Left renal pelvis (tissue), 4 donors: ENCODE measurements at places on chromosomes 16 and 17. TPM values are rescaled to one million over a fixed set of nuclear protein-coding genes. Genes with fewer than 3 reads are reported as not detected.

DNA sequence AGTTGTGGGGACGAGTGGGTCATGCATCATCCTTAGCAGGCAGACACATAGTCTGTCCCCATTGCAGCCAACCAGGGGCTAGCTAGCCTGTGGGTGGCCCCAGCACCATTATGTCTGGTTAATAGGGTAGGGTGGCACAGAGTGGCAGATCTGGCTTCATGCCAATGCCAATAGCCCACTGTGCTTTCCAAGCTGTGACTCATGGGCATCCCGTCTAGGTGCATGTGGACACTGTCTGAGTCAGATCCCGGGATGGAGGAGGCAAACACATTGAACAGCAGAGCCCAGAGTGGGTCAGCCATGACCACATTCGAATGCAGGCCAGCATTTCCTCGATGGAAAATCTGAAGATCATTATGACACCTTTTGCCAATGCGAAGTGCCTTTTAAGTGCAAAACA, 2.5 kb downstream of the HS3ST2 start:
- no peak for DNase-seq

The PAGR1 gene
- 30.7 TPM for polyA plus RNA-seq

The NAT9 gene
- polyA plus RNA-seq = 57.4 TPM

- no peak for DNase-seq
These were observed 211.0 kb downstream of the MAP2K6 start for GRCh38 chr17:69625474-69625873.

The ANKS4B gene
- polyA plus RNA-seq = 3.1 TPM

- DNase-seq = no peak
These were observed 34.4 kb upstream of the MNT start for GRCh38 chr17:2435181-2435741.

The TBC1D3I gene
- not detected for polyA plus RNA-seq

DNA sequence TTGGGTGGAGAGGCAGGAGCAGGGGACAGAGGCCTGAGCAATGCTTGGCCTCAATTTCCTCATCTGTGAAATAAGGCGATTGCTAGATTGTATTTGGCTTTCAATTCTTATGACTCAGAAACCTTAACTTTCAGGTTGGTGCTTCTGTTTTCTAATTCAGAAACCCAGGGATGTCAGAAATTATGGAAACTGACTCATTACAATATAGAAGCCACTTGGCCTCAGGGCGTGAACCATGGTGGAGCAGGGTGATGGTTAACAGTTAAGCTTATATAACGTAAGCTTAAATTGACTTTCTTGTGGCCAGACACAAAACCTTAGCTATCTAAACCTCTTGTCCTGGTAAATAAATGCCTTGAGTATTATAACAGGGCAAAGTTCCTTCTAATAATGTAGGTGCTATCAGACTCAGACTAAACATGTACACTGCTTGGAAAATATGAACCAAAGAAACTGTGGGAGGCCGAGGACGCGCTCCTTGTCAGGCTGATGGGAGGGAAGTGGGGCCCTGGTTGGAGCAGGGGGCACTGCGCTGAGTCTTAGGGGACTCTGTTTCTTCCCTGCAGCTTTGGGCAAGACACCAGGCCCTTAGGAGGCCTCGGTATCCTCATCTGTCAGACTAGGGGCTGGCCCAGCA, 17.1 kb upstream of the SREBF1 start:
- no peak for DNase-seq

DNA sequence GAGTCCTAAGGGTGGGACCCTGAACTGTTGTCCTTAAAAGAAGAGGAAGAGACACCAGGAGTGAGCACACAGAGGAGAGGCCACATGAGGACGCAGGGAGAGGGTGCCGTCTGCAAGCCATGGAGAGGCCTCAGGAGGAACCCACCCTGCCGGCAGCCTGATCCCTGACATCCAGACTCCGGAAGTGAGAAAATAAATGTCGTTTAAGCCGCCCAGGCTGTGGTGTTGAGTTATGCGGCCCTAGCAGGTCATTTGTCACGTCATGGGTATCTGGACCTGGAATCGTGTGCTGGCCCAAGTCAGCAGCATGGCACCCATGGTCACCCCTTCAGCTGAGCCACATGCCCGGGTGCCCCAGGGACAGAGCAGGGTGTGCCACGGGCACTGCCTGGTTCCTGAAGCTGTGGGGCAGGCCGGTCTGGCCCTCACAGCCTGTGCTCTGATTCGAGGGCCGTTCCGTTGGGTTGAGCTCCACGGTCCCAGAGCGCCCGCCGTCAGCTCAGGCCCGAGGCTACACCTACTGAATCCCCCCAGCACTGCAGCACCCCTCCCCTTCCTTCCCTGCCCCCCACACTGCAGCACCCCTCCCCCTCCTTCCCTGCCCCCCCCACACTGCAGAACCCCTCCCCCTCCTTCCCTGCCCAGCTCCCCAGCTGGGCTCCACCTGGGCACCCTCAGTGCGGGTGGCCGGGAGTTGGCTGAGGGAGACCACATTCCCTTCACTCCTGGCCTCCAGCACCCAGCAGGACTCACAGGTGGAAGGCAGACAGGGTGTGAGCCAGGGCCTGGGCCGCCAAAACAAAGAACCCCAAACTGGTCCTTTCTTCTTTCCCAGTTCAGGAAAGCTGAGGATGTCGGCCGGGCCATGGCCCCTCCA, 2.7 kb upstream of the CCDC57 start:
- DNase-seq = no peak

DNA sequence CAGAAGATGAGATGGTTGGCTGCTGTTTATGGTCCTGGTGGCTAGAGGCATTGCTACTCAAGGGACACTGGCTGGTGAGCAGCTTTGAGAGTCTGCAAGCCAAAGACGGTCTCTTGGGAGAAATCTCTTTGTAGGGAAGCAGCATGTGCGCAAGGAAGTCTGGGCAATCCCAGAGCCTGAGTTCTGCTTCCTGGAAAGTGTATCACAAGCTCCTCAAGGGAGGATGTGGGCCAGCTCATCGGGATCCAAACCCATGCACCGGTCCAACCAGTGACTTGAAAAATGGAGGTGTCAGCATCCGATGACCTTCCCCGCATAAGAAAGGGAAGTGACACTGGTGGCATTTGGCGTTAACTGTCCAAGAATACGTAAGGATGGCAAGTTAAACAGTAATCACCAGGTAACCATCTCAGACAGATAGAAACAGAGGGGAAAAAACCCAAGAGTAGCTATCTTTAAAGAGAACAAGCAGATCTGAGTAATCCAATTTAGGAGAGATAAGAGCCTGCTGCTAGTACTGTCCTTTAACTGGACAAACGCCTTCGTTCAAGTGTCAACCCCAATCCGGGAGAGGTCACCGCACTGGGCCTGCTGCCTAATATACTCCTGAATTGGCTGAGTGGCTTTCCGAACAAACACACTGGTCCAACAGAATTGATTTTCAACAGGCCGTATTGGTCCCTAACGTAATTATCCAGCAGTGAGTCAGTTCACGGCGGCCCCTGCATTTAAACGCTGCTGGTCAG, 303.0 kb upstream of the ZFHX3 start:
- no peak for DNase-seq

GRCh38 chr16:6861135-6861814, 471.4 kb upstream of the RBFOX1 start:
- no peak for DNase-seq
